ENCODE measurements at places on chromosomes 11 and 22.

GRCh38 chr22:41968601-41969000 lies 642 bp upstream of the SEPTIN3 start:
- no peak for DNase-seq

DNA sequence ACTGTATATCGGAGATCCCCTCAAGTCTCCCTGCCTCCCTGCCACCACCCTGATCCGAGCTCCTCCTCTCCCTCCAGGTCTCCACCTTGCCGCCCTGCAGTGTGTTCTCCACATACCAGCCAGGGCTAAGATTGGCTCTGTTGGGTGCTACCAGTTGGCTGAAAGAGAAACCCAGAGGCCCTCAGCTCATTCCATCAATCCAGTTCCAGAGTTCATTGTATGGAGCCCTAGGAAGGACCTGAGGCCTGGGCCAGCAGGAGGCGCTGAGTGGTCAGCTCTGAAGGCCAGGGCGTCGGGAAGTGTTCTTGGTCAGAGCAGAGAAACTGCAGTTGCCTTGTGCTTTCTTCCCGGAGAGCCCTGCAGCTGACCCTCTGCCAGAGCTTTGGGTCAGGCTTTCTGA lies 2.2 kb upstream of the TOP3B start:
- DNase-seq = no peak

- peak; percentile 20 for DNase-seq
These were observed 11.7 kb downstream of the LRP4 start for GRCh38 chr11:46906609-46907041.

GRCh38 chr11:83044958-83045712 lies 26.6 kb downstream of the RAB30 start:
- DNase-seq = peak; percentile 86

- no peak for DNase-seq
These were observed 6.0 kb downstream of the CSNK1E start for GRCh38 chr22:38311323-38311620.

DNA sequence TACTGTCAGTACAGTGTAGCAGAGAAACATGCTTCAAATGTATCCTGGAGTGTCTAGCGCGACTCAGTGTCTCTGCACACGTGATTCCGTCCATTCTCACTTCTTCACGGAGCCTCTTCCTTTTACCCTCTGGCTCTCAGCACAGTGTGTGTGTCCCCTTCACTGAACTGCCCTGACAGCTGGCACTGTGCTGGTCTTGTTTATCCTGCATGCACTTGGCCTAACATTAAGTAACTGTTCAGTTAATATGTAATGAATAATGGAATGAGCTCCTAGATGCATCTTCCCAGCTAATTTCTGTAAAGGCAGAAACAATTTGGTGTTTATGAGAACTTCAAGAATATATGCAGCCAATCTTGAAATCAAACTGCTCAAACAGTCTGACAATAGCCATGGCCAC lies 44.4 kb downstream of the KMT5B start:
- no peak for DNase-seq

DNA sequence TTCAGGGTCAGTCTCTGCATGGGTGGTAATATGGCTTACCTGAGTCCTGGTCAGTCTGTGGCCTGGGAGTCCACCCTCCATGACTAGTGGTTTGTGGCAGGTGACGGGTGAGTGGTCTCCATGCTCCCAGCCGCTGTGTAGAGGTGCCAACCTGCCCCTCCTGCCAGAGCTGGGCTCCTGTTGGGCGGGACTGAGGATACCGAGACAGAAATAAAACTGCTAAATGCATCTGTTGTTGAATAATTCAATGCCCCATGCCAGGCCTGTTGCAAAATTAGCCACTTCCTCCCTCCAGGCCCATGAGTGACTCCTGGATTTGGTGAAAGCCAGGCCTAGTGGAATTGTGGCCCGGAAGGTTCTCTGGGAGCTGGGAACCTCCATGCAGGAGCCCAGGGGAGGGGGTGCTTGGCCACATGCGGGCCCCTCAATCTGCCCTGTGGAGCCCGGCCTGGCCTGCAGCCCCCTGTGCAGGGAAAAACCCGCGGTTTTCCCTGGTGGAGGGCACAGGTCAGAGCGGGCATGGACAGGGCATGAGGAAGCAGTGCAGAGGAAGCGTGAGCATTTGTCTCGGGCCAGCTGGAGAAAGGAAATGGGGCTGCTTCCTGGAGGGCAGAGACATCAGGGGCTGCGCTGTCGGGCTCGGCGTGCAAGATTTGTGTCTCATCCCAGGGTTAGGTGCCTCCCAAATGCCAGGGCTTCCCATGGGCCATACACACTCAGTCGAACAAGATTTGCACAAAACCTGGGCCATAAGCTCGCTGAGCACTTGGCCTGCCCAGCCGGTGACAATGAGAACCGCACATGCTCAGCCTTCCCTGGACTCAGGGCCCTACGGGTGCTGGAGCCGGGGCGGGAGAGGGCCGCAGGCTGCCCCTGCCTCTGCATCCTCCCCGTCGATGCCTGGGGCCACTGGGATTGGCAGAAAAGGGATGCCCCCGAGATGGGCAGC lies 66.9 kb downstream of the KCNQ1 start:
- DNase-seq = no peak

DNA sequence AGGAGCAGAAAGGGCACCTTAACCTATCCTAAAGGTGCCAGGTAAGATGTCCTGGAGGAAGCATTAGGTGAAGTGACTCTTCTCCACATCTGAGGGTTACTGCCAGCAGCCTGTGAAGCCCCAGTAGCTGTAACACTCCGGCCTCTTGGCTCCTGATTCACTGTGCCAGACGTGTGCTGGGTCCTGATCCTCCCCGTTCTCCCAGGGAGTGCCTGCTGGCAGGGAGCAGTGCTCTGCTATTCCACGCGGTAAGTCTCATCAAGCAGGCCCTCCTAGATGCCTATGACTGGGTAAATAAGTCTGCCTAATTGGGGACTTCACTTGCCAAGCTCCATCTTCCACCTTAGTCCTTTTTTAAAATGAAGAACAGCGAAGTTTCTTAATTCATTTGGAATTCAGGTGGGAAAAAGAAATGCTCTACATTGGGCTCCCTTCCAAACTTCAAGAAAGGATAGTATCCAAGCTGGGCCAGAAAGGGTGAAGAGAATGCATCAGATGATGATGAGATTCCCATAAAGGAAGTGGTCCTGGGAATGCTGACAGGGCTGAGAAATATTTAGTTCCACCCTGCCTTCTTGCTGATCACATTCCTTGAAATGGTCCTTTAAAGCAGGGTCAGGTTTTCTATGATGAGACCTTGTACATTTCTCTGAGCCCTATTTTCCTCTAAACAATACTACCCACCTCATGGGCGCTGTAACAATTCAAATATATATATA lies 188.0 kb downstream of the MAML2 start:
- DNase-seq = peak; percentile 86

DNA sequence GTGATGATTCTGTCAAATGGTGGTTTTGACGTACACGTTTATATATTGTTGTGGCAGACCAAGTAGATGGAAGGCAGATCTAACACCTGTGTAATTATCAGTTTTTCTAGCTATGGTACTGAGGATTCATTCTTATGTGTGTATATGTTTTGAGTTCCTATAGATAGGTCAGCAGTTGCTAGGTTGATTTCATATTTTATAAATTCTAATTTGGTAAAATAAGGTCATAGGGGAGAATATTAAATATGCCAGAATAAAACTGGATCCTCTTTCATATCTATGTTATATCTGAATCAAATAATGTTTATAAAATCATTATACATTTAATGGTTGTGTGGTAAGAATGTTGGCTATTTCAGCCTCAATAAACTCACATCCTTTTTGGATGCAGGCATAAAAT lies 27.6 kb downstream of the HIPK3 start:
- DNase-seq = no peak

DNA sequence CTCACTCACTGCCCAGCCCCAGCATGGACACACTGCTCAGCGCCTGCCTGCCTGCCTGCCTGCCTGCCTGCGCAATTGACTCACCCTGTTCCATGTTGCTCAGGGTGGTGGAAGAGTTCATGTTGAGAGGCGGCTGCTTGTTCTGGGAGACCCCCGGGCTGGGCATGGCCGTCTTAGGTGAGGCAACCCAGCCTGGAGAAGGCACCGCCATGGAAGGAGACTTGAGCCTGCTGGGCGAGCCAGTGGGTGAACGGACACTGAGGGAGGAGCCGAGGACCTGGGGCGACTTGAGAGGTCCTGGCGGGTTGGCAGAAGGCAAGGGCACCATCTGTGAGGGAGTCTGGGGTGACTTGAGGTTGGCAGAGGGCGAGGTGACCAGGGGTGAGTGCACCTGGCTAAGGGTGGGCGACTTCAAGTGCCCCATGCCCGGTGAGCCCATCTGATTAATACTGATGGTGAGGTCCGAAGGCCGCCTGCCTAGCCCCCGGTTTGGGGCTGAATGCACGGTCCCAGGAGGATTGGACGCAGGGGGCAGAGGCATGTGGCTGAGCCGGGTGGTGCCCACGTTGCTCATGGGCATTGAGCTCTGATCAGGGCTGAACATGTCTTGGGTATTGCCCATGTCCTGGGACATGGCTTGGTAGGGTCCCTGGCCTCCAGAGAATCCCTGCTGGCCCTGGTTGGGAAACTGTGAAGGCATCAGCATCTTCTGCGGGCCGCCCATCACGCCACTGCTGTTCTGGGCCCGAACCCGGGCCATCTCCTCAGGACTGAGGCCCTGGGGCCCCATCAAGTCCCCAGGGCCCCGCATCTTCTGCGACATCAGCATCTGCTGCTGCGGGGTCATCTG lies 17.1 kb downstream of the CXCR5 start:
- DNase-seq = no peak
